NCI-H2171 (cell line): ENCODE measurements at places on chromosomes 12 and 14.

DNA sequence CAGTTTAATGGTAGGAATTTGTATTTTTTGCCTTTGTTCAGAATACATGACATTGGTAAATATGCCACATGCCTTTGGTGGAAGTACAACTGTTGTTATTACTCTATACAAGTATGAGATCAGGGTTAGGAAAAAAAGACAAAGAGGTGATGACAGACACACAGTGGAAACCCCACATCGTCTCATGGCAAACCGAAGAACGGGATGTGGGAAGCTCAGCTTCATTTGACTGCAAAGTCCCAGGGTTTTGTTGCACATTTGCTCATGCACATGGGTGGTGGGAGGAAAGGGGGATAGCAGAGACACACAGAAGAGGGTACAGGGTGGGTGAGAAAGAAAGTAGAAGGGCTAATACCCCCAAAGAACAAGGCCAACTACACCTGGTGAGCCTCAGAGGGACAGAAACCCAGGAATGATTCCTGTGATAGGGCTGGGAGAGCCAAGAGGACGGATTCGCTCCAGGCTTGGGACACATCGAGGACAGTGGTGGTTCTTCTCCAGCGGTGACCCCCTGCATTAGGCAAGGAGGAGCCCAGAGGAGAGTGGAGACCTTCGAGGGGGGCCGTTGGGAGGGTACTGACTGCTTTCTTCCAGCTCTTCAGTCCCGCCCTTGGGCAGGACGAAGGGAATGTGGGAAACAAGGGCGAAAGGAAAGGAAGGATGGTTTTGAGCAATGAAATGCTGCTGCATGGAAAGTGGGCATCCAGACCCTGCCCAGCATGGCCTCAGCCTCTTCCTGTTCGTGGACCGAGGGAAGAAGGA lies 8.1 kb downstream of the VAMP1 start:
- DNase-seq: no peak

- DNase-seq: no peak
These were observed 299.6 kb downstream of the PCNX1 start for GRCh38 chr14:71206766-71207371.

DNA sequence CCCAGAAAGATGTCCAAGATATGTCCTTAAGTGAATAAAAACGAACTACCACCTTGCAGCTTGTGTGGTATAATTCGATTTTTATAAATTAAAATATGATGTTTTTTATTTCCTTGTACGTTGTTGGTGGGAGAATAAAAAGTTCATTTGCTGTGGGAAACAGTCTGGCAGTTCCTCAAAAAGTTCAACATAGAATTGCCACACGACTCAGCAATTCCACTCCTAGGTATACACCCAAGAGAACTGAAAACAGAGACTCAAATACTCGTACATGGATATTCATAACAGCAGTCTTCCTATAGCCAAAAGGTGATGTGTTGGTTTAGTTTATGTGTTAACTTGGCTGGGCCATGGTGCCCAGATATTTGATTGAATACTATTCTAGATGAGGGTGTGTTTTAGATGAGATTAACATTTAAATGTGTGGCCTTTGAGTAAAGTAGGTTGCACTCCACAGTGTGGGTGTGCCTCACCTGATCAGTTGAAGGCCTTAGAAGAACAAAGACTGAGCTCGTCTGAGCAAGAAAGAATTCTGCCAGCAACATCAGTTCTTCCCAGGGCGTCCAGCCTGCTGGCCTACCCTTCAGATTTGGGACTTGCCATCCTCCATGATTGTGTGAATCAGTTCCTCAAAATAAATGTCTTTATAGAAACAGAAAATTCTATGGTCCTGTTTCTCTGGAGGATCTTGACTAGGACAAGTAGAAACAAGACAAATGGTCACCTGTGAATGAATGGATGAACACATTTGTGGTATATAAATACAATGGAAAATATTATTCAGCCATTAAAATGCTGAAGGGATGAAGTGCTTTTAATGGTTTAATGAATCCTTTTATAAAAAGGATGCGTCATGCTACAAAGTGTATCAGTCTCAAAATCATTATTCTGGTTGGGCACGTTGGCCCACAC lies 5.1 kb upstream of the DENR start:
- no peak for DNase-seq

GRCh38 chr14:102200690-102201352 lies 61.1 kb downstream of the WDR20 start:
- no peak for DNase-seq

- no peak for DNase-seq
These were observed 150.3 kb downstream of the TGFB3 start for GRCh38 chr14:75831455-75831854.

DNA sequence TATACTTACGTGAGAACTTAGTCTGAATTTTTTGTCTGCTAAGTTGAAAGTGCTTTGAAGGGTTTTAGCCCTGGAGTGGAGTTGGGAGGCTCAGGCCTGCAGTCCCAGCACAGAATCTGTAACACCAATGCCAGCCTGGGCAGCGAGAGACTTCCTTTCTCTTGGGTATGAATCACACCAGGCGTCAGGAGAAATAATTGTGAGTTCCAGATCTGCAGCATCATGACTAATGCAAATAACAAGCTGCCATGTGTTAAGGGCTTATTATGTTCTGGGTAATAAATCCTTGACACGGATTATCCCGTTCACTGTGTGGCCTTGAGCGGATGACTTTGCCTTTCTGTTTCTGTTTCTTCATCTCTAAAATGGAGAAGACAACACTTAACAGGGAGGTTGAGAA lies 70.6 kb downstream of the B4GALNT3 start:
- DNase-seq: peak; percentile 85

- no peak for DNase-seq
These were observed 17.1 kb downstream of the SYT1 start for GRCh38 chr12:78881685-78882084.

DNA sequence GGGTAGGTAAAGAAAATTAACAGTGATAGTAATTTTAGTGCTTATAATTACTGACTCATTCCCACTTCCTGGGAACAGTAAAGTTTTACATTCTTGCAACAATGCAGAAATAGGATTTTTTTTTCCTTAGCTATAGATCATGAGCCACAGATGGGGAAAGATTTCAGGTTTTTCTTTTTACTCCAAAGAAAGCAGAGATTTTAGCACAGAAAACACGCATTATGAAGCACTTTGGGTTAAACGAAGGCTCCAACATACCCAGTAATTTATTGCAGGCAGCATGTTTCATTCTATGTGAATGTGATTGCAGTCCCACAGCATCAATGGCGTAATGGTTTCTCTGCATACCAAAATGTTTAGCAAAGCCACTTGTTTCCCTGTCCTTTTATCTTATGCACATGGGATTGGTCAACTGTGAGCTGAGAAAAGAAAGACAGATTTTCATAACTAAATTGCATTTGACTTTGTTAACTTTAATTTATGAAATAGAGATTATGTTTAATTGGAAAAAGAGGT lies 124.6 kb upstream of the E2F7 start:
- DNase-seq: no peak

- no peak for DNase-seq
These were observed 6.7 kb downstream of the SERPINA9 start for GRCh38 chr14:94469261-94469660.

- no peak for DNase-seq
These were observed 116.7 kb downstream of the PRKCH start for GRCh38 chr14:61438036-61438435.

DNA sequence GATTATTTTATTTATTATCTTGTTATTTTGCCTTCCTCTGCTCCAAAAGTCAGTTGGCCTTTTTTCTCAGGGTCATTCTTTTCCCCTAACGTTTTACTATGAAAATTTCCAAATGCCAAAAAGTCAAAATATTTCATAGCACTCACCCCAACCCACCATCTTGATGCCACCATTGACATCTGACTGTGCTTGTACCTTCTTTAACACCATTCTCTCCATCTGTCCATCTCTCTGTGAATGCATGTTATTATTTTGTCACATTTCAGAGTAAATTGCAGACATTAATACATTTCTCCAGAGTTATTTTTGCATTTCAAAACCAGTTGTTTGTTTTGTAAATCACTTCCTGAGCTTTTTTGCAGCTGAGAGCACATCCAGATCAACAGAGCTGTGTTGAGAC lies 38.6 kb downstream of the FOXN4 start:
- DNase-seq: no peak

GRCh38 chr12:79452906-79453305 lies 237.9 kb downstream of the PAWR start:
- no peak for DNase-seq

- DNase-seq: no peak
These were observed 39.4 kb downstream of the HNRNPC start for GRCh38 chr14:21229821-21230220.

GRCh38 chr12:93727195-93727811 lies 50.1 kb downstream of the CRADD start:
- no peak for DNase-seq

DNA sequence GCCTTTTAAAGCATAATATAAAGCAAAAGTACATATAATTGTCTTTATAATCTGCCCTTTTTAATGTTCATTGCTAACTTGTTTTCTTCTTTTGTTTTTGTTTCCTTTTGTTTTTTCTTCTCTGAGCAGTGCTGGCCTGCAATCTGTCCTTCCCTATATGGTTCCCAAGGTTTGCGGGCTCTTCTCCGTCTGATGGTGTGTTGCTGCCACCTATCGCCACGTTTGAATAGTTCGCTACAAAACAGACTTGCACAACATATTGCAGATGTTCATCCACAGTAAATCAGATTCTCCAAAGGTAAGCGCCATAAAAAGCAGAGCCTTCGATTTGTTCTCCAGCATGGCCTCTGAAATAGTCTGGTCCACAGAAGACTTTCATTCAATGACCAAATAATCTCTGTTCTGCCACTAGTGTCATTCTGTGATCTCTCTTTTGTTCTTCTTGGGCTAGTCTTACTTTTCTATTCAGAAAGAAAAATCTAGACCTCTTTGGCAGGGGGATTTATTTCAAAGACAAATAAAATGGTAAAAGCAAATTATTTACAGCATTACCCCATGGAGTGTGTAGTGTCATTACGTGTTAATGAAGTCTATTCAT lies 33.5 kb downstream of the C12orf50 start:
- peak; percentile 51 for DNase-seq

DNA sequence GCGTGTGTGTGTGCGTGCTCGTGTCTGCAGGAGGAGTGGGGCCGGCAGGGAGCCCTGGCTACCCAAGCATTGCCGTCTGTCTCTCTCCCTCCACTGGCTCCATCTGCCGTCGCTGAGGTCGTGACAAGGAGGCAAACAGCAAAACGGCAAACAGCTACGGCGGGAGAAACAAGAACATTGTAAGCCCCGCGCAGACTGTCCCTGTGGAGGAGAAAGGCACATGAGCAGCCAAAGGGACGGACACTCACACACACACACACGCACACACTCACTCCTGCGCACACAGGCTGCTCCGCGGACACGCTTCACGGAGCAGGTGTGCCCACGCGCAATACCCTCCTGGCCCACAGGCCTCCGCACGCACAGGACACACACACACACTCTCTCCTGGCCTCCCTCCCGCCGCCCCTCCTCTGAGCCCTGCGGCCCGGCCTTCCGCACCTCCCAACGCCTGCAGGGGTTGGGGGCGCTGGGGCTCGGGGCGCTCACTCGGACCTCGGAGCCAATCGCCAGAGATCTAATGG lies 905 bp downstream of the CISTR start:
- peak; percentile 68 for DNase-seq

GRCh38 chr14:106442857-106443256 lies 916.5 kb downstream of the TMEM121 start:
- DNase-seq: no peak

DNA sequence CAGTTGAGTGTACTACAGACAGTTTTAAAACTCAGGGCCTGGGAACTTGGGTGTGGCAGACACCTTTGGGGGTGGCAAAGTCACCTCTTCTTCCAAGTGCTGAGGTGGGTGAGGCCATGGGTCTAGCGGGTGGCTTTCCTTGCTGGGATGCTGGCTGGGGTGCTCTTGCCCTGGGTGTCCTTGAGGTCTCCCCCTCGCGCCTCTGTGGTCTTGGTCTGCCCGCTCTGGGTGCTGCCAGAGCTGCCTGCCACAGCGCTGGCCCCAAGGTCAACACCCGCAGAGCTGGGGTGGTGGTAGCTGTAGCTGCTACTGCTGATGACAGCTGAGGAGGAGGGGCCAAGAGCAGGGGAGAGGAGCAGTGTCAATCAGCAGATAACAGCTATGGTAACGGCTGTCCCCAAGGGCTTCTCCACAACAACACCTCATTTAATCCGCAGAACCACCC lies 6.8 kb downstream of the KRT74 start:
- DNase-seq: peak; percentile 60

DNA sequence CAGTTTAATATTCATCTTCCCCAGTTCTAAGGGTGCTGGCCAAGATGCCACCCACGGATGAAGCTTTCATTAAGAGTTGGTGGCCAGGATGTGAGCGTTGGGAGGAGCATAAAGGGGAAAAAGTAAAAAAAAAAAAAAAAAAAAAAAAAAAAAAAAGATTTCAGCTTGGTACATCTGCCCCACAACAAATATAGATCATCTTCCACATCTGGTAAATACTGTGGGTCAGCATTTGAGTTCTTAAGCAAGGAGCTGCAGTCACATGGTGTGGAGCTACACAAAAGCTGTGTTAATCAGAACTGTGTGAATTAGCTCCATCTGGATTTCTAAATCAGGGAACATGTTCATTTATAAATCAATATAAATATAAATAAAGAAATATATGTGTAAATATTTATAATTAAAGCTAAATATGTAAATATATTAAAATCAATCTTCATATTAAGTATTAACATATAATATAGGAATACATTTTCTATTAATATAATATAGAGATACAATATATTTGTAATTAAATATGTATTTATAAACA lies 262.3 kb downstream of the NUAK1 start:
- no peak for DNase-seq

DNA sequence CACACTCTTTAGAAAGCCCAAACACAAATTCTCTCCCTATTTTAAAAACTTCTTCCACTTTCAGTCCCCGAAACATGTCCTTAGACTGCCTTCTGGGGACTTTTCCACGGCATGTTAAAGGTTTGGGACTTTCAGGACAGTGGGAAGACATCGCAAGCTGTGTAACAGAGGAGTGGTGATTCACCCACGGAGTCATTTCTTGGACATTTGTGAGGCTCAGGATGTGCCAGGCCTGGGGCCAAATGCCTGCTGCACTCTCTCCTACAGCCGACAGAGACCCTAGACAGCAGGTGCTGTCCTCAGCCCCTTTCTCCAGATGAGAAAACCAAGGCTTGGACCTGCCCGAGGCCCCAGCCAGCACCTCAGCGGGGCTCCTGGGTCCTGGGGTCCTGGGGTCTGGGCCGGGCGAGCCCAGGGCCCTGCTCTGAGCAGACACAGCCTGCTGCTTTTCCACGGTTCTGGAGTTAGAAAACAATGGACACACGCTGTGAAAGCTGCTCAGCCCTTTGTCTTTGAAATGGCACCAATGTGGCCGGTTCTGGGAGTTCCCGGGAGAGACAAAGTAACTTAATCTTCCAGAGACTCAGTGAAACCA lies 370.2 kb upstream of the SFSWAP start:
- DNase-seq: no peak

- DNase-seq: no peak
These were observed 18.7 kb downstream of the RASAL1 start for GRCh38 chr12:113116875-113117274.

- DNase-seq: no peak
These were observed 40.0 kb downstream of the MYBPC1 start for GRCh38 chr12:101634724-101635123.

DNA sequence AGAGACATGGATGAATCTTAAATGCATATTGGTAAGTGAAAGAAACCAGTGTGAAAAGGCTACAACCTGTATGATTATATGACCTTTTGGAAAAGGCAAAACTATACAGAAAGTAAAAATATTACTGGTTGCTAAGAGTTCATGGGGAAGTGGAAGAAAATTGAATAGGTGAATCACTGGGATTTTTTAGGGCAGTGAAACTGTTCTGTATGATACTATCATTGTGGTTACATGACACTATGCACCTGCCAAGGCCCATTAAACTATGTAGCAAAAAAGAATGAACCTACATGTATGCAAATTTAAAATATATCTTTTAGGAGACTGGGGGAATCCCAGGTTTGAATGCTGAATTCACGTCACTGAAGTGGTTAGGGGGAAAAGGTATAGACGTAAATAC lies 12.6 kb upstream of the OR8S1 start:
- DNase-seq: no peak
